ENCODE measurements at places on chromosomes 5 and 9. TPM values are rescaled to one million over a fixed set of nuclear protein-coding genes. Genes with fewer than 3 reads are reported as not detected.

CCDC152 gene
- 0.25 TPM for total RNA-seq

DEPDC1B gene
- 35.4 TPM for total RNA-seq

UIMC1 gene
- 14.7 TPM for total RNA-seq

CYLC2 gene
- total RNA-seq, result not detected

SLC25A2 gene
- total RNA-seq, result not detected

RASGEF1C gene
- not detected for total RNA-seq

TLR4 gene
- 12.2 TPM for total RNA-seq

CHSY3 gene
- total RNA-seq, result 3.9 TPM

CDX1 gene
- total RNA-seq, result 0.33 TPM

CNTNAP3B gene
- 6.0 TPM for total RNA-seq

FAM78A gene
- 1.1 TPM for total RNA-seq

GRM6 gene
- total RNA-seq, result not detected

ARHGEF39 gene
- 0.89 TPM for total RNA-seq

FRRS1L gene
- 0.33 TPM for total RNA-seq

SMIM15 gene
- 56.9 TPM for total RNA-seq

CTXN3 gene
- total RNA-seq, result not detected

EQTN gene
- not detected for total RNA-seq
